Pulmonary artery endothelial cell (primary cell): ENCODE measurements at places on chromosomes 13 and 19. TPM values are rescaled to one million over a fixed set of nuclear protein-coding genes. Genes with fewer than 3 reads are reported as not detected.
A peak's percentile ranks its signal among the peaks of the same experiment; 100 is the strongest.

Gene ADM5
- total RNA-seq, result 0.40 and 0.74 TPM in 2 replicates

GRCh38 chr13:48492096-48492440 lies 40.8 kb downstream of the RCBTB2 start:
- DNase-seq, result no peak

Gene RFPL4AL1
- 0.21 TPM in 1 of 2 replicates, not detected in the other for total RNA-seq

GRCh38 chr19:13095393-13095784 lies 7.3 kb downstream of the LYL1 start:
- no peak for DNase-seq

- DNase-seq, result peak; percentile 49
Observed at GRCh38 chr13:80037505-80037888, 303.4 kb downstream of the SPRY2 start.

DNA sequence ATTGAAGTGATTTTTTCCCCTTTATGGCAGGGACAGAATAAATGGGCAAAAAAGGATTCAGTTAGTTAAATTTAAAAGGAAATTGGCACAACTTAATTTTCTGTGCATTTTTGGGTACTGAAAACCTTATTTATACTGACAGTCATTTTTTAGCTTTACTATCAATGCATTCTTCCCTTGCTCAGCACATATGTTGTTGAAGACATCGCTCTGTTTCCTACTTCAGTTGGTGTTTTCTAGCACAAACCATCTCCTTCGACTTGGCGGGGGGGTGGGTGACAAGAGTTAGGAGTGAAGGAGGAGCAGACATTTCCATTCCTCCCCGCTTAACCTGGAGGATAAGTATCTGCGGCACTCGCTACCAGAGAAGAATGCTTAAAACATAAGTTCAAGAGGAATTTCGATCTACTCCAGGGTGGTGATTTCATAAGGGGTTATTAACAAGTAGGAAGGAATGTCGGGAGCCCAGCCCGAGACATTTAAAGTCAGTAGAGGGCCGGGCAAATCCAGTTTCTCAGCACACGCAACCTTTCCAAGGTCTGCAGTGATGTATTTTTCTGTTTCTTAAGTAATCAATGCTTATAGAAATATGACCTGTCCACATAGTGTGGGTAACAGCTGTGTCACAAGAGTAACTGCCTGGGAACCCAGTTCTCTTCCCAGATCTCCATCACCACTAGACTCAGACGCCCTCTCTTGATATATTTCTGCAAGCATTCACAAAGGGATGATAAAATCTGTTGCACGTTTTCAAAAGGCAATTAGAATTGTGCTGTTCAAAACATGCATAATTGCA lies 525.8 kb downstream of the MYO16 start:
- DNase-seq, result no peak

Gene FFAR2
- not detected in 2 replicates for total RNA-seq

Gene SIGLEC10
- not detected in 2 replicates for total RNA-seq

Gene ZNF235
- 3.2 and 3.9 TPM in 2 replicates for total RNA-seq

GRCh38 chr13:23687614-23688013 lies 117.4 kb downstream of the TNFRSF19 start:
- DNase-seq, result no peak

- DNase-seq, result no peak
Observed at GRCh38 chr19:10503002-10503789, at the start of gene KEAP1. KEAP1 (minus strand) TSS chr19:10503356; CDS start chr19:10500033, 3,323 bp downstream.

DNA sequence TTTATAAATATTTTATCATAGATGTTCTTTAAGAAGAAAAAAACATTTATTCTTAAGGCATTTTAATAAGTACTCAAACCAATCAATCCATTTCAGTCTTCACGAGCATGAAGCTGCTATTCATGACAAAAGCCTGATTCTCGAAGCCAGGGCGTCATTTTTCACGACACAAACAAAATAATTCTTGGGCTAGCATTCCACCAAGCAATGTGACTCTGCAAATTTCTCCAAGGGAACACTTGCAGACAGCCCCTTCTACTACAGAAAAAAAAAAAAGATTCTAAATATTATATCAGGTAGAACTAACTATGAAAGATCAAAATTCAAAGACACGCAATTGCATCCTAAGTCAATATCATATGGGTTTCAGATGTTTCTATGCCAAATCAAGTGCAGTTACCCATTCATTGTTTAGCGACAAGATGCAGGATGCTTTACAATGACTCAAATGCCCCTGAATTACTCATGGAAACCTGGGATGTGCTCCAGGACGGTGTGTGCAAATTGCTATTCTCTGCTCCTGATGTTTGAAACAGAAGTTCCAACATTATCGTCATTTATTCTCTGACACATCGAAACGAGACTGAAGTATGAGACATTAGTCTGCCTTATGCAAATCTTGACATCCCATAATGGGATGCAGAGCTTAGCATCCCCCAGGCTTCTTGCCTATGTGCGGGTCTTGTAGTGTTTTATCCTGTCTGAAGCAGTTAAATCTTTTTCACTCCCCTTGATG lies 517.7 kb downstream of the MYO16 start:
- DNase-seq, result peak; percentile 39

GRCh38 chr13:102584434-102584833 lies 12.4 kb upstream of the TPP2 start:
- no peak for DNase-seq

GRCh38 chr13:70311191-70311590 lies 202.9 kb upstream of the KLHL1 start:
- no peak for DNase-seq

DNA sequence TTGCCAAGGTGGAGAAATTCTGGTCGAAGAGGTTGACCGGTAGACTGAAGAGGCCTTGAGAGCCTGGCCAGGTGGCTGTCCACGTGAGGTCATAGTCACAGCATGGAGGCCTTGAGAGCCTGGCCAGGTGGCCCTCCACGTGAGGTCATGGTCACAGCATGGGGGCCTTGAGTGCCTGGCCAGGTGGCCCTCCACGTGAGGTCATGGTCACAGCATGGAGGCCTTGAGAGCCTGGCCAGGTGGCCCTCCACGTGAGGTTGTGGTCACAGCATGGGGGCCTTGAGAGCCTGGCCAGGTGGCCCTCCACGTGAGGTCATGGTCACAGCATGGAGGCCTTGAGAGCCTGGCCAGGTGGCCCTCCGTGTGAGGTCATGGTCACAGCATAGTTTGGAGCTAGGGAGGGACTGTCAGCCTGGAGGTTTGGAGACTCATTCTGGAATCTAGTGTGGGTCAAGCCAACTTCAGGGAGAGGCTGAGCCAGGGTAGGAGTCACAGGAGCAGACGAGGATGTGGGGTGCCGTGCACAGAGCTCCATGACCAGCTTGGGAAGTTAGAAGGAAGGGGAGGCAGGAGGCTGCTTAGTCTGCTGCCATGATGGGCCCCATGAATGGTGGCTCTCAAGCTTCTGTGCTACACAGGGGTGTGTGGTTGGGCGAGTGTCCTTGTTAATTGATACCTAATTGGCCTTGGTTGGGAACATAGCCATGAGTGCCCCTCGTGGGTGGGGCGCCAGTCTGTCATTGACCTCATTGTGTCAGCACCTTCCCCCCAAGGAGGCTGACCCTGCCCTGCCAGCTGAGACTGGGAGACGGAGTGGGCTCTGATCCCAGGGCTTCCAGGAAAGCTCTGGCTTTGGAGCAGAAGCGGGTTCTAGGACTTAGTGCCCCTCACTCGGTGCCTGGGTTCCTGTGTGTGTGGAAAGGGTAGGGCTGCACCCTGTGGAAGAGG lies 4.0 kb downstream of the LENG9 start:
- no peak for DNase-seq

GRCh38 chr19:43692877-43693276 lies 22.9 kb upstream of the PLAUR start:
- DNase-seq, result no peak

Gene OLFM2
- total RNA-seq, result 0.40 and 0.71 TPM in 2 replicates

- peak; percentile 32 for DNase-seq
Observed at GRCh38 chr19:46958532-46958931, 61.1 kb upstream of the NPAS1 start.

Gene PRR20B
- not detected in 2 replicates for total RNA-seq

Gene MYO1F
- 0.13 and 0.25 TPM in 2 replicates for total RNA-seq

- no peak for DNase-seq
Observed at GRCh38 chr19:17236811-17237543, 8.7 kb downstream of the NR2F6 start.

- DNase-seq, result no peak
Observed at GRCh38 chr19:12667731-12668302, 1.2 kb downstream of the WDR83 start.

- DNase-seq, result no peak
Observed at GRCh38 chr13:95505986-95506385, 46.5 kb upstream of the CLDN10 start.

Gene NR2C2AP
- 11.4 and 19.5 TPM in 2 replicates for total RNA-seq

- no peak for DNase-seq
Observed at GRCh38 chr13:37144661-37145060, 39.2 kb upstream of the CSNK1A1L start.

Gene NCAN
- not detected in 2 replicates for total RNA-seq

Gene MAP2K2
- 191 and 203 TPM in 2 replicates for total RNA-seq

- no peak for DNase-seq
Observed at GRCh38 chr19:39496063-39496462, 2.7 kb upstream of the DLL3 start.

Gene AZU1
- not detected in 2 replicates for total RNA-seq

DNA sequence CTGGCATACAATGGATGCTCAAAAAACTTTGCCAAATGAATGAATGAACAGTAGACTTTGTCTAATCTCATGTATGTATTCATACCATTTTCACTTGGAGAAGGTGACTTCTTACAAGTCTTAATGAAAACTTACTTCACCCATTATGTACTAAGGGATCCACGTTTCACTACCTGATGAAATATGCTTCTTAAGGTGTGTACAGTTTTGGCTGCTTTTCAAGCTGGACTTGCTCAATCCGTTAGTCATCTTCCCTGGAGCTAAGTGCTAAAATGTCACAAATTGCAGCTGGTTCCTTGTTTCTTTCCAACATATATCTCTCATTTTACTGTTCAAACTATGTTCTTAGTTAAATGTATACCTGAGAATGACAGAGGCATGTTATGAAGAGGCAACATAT lies 4.2 kb upstream of the CCNA1 start:
- no peak for DNase-seq

Gene PLVAP
- total RNA-seq, result 0.21 and 0.46 TPM in 2 replicates

- no peak for DNase-seq
Observed at GRCh38 chr13:72696579-72696978, 30.9 kb downstream of the MZT1 start.

Gene FUT2
- not detected in 2 replicates for total RNA-seq

Gene SCEL
- total RNA-seq, result under 0.01 TPM in 1 of 2 replicates, not detected in the other

GRCh38 chr19:20964798-20965197 lies 41.7 kb downstream of the ZNF85 start:
- DNase-seq, result no peak

- DNase-seq, result no peak
Observed at GRCh38 chr13:77810878-77811277, 107.8 kb downstream of the EDNRB start.

Gene SHISA7
- not detected in 2 replicates for total RNA-seq

GRCh38 chr13:39563470-39563735 lies 39.6 kb downstream of the LHFPL6 start:
- DNase-seq, result no peak

- no peak for DNase-seq
Observed at GRCh38 chr13:112111239-112111857, 44.4 kb downstream of the SOX1 start.

DNA sequence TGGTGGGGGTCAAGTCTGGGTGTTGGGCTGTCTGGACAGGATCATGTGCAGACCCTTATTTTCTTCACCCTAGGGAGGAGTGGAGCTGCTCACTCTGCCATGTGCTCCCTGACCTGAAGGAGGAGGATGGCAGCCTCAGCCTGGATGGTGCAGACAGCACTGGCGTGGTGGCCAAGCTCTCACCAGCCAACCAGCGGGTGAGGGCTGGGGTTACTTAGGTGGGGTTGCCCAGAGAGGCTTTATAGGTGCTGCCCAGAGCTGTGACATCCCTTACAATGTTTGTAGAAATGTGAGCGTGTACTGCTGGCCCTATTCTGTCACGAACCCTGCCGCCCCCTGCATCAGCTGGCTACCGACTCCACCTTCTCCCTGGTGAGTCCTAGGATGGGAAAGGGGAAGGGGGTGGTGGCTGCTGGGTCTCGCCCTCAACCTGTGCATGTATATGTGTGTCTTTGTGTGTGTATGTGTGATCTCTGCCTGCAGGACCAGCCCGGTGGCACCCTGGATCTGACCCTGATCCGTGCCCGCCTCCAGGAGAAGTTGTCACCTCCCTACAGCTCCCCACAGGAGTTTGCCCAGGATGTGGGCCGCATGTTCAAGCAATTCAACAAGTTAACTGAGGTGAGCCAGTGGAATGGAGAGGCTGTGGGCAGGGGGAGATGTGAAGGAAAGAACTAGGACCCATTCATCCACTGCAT lies 5.1 kb downstream of the CHMP2A start:
- no peak for DNase-seq

Gene CEBPA
- total RNA-seq, result 0.04 and 0.13 TPM in 2 replicates

Gene LGALS13
- total RNA-seq, result not detected in 2 replicates

GRCh38 chr13:87295636-87296035 lies 375.5 kb upstream of the SLITRK5 start:
- DNase-seq, result no peak

- no peak for DNase-seq
Observed at GRCh38 chr13:32905063-32905863, 111.0 kb upstream of the KL start.

DNA sequence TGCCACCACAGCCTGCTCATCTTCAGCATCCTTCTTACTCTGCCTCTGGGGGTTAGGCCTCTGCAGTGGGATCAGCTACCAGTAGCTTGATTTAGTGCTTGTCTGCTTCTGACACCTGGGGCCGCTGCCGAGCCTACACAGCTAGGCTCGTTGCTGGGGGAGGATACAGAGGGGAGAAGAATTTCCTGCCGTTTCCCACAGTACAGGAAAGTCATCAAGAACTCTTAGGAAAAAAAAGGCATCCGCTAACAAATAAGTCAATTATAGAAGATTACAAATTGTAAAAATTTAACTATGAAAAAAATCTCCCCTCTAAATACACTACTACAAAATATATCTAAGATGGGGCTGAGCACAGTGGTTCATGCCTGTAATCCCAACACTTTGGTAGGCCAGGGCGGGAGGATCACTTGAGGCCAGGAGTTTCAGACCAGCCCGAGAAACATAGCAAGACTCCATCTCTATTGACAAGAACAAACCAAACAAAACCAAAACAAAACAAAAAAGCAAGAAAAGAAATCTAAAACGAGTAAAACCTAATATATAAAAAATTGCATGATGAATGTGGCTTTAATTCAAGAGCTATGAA lies 26.7 kb downstream of the LATS2 start:
- peak; percentile 60 for DNase-seq

DNA sequence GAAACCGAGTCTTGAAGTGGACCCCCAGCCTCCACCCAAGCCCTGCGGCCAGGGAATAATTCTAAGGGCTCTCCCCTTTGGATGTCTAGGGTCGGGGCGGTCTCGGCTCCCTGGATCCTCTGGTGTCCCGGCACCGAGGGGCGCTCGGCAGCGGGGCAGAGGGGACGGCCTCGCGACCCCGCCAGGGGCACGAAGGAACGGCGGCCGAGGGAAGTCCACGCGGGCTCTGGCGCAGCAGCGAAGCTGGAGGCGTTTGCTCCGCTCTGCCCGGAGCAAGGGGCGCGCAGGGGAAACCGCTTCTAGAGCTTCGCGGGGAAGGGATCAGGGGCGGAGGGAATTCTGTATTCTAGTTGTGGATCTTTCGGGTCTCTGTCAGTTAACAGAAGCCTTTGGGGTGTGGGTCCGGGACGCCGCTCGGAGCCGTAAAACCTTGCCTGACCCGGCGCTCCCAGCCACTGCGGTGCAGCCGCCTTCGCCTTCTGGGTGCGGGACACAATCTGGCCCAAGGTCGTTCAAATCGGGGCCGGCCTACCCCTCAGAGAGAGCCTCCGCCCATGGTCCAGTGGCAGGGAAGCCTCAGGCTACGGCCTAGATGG lies 118.2 kb downstream of the KCNRG start:
- no peak for DNase-seq

- no peak for DNase-seq
Observed at GRCh38 chr19:40341601-40342482, 6.4 kb downstream of the C19orf47 start.

Gene CRX
- not detected in 2 replicates for total RNA-seq

- DNase-seq, result no peak
Observed at GRCh38 chr13:95003019-95003813, 290.9 kb upstream of the SOX21 start.

Gene MTUS2
- total RNA-seq, result under 0.01 TPM in 1 of 2 replicates, not detected in the other
